ENCODE measurements at places on chromosomes 2 and 18. TPM values are rescaled to one million over a fixed set of nuclear protein-coding genes. Genes with fewer than 3 reads are reported as not detected.

Gene SLC19A3
- 81.5 TPM for polyA plus RNA-seq

DNA sequence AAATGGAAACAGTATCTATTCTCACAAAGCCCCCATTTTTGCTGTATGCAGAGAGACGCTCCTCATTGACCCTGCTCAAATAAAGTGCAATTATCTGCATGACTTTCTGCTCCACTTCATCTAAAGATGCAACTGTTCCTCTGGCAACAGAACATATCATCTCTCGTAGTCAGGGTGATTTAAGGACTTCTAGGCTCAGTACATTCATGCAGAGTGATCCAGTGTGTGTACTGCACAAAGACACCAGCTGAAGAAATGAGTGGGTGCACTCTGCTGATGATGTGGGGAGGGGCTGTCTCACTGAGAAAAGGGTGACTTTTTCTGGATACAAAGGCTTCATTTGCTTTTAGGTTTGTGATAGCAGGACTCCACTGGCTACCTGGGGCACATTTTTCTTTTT is 355.2 kb downstream of the GALNT13 start:
- DNase-seq: no peak

Gene POTEC
- polyA plus RNA-seq: not detected

- DNase-seq: no peak
These were observed 14.5 kb downstream of the CYB5A start for GRCh38 chr18:74277296-74277695.

- DNase-seq: no peak
These were observed 64.9 kb upstream of the CAPN13 start for GRCh38 chr2:30871980-30872789.

DNA sequence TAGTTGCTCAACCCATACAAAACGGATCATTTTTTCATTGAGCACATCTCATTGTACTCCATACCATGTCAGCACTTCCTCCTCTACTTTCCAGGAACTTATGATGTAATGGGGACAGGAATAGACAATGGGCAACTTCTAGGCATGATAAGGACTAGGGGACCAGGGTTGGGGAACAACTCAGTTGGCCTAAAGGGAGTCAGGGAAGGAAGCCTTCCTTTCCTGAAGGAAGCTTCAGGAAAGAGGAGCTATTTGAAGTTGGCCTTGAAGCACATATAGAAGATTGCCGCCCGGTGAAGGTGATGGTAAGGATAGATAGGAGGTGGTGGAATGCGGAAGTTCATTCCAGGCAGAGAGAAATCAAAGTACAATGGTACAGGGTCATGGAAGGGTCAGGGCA is 283.9 kb downstream of the SLC8A1 start:
- DNase-seq: peak; percentile 87

Gene ERMN
- not detected for polyA plus RNA-seq

DNA sequence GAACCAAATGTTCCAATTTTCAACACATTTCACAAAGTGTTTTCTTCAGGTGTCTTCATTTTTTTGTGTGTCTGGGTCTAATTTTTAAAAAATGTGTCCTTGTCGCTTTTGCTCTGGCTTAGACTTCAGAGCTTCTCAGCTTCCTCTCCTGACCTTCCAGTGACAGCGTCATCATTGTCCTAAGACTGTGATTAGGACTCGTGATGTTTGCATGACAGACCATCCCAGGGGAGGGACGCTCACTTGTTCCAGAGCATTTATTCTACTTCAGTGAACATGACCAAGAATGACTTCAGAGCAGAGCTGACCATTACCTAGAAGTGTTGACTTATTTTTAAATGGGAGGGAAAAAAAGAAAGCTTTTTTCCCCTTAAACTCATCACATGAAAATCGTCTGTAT is 591.9 kb downstream of the IRS1 start:
- no peak for DNase-seq

GRCh38 chr2:230940471-230940815 is 15.4 kb upstream of the GPR55 start:
- DNase-seq: no peak

Gene FSIP2
- 0.07 TPM for polyA plus RNA-seq

GRCh38 chr2:174544156-174544555 is 53.4 kb downstream of the WIPF1 start:
- DNase-seq: no peak

DNA sequence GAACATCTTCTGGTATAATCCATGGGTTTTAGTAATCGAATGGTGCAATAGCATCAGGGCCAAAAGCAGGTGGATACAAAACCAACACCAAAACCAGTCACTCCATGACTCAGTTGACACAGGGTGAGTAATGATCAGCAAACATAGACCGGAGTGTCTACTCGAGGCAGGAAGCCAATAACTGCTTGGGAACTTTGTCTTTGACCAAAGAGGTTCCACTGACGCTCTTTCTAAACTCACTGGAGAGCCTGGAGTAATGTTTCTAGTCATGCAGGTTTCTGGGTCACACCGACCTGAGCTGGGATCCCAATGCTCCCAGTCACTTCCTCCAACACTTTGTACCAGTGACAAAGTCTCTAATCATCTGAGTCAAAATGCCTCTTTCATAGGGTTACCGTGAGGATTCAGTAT is 30.9 kb downstream of the MREG start:
- no peak for DNase-seq

GRCh38 chr18:8207996-8208395 is 401.2 kb upstream of the RAB12 start:
- DNase-seq: no peak

GRCh38 chr2:176130147-176130956 is 847 bp downstream of the HOXD8 start:
- DNase-seq: peak; percentile 67

Gene DOK6
- 5.7 TPM for polyA plus RNA-seq

DNA sequence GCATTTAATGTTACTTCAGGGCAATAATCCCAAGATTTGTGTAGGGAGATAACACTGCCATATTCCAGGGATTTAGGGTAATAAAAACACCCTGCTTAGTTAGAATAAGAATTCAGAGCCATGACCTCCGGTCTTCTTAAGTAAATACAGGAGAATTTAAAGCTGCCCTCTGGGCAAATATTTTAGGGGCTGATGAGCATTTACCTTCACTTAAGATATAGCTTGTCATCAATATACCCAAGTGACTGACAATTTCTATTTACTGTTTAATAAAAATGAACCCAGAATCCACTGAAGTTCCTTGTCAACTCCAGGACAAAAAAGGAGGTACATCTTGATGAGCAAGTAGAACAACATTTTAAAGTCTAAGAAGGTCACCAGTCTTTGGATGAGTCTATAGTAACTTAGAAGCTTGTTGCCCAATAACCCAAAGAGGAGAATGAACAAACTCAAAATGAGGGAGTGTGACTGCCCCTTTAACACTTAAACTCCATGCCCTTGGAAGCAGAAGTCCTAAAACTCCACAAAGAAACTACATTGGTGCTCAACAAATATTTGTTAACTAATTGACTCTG is 24.3 kb upstream of the IKZF2 start:
- no peak for DNase-seq

Gene SGO2
- 0.45 TPM for polyA plus RNA-seq

DNA sequence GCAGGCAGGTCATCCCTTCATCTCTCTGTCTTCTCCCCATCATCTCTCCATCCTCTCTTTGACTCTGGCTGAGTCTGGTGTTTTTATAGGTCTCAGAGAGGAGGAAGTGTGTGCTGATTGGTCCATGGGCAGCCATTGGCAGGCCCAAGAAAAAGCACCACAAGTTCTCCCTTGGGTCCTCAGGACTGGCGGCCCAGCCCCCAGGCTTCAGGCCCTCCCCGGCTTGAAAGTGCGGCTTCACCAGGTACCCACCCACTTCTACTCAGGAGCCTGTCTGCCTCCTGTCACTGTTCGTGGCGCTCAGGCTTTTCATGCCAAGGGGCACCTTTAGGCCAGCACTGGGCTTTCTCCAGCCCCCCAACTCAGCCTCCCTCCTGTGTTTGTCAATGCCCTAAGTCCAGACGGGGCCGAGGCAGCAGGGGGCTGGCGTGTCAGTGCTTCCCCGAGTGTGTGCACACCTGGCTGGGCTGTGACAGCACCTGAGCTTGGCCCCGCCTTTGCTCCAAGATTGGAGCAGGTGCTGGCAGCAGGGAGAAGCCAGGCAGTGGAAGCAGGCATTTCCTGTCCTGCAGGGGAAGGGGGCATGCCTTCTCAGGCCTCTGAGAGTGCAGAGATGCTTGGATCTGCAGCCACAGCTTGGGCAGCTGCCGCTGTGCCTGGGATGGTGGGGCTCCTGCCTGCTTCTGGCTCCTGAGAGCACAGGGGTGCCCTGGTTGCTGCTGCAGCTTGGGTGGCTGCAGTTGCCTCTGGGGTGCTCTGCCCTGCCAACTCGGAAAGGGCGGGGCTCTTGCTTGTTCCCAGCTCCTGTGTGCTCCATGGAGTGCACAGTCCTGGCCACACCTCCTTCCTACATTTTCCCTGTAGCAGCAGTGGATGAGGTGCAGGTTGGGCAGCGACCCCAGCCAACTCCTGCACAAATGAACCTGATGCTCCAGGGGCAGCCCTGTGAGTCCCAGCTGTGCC is 34.1 kb downstream of the FBXO48 start:
- peak; percentile 66 for DNase-seq

Gene NYAP2
- not detected for polyA plus RNA-seq

Gene CD226
- 0.27 TPM for polyA plus RNA-seq

Gene ASXL3
- under 0.01 TPM for polyA plus RNA-seq

- no peak for DNase-seq
These were observed 10.7 kb downstream of the AMER3 start for GRCh38 chr2:130766037-130766436.

- no peak for DNase-seq
These were observed 15.3 kb upstream of the PLB1 start for GRCh38 chr2:28480403-28481049.

Gene GCKR
- 2.1 TPM for polyA plus RNA-seq

Gene TUBB8B
- not detected for polyA plus RNA-seq

DNA sequence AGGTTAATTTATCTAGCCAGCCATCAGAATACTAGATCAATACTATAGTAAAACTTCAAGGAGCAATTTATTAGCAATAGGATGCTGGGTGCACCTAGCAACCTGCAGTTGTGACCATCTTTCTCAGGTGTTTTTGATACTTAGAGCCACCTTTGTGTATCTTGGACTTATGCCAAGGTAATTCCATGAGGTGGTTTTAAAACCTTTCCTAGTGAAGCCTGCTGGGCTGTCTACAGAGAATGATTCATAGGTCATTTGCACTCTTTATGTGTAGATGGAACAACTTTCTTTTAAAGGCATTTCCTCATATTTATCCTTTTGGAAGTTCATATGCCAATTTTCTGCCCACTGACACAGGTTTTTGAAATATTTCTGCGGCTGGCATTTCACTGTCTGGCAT is 1030.1 kb upstream of the POU3F3 start:
- peak; percentile 61 for DNase-seq

DNA sequence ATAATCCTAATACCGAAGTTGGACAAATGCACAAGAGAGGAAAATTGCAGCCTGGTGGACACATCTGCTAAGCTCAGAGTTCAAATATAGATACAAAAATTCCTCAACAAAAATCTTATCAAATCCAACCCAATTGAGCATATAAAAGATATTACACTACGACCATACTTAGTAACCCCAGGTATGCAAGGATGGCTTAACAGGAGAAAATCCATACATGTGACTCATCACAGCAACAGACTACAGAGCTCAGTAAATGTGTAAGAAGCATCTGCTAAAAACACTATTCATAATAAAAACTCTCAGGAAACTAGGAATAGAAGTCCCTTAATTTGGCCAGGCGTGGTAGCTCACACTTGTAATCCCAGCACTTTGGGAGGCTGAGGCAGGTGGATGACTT is 28.3 kb downstream of the HS6ST1 start:
- no peak for DNase-seq

DNA sequence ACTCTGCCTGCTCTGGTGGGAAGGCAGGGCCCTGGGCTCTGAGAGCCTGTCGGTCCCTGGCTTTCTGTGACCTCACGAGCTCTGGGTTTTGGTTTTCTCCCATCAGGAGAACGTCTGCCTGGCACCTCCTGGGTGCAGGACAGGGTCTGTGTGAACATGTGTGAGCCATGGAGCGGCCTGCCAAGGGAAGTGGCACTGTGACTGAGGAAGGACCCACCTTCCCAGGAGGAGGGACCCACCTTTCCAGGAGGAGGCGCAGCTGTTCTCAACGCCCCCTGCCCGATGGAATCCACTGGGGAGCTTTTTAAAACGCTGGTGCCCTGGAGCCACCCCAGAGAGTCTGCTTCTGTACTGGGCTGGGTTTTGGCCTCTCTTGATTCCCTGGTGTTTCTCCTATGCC is 168.7 kb downstream of the GLI2 start:
- no peak for DNase-seq
